ENCODE measurements at places on chromosomes 4 and X. TPM values are rescaled to one million over a fixed set of nuclear protein-coding genes. Genes with fewer than 3 reads are reported as not detected.

The MCF2 gene
- not detected for total RNA-seq

The RTL3 gene
- not detected for total RNA-seq

The PLS3 gene
- total RNA-seq = 79.6 TPM

The CFAP299 gene
- not detected for total RNA-seq

The GRPEL1 gene
- total RNA-seq = 31.5 TPM

The ETDA gene
- total RNA-seq = not detected

The SPANXN2 gene
- not detected for total RNA-seq

The NLGN3 gene
- total RNA-seq = 0.34 TPM

The HSD17B10 gene
- total RNA-seq = 97.4 TPM

The GPM6B gene
- total RNA-seq = 0.89 TPM

The RASGEF1B gene
- total RNA-seq = 13.6 TPM

The PAGE2 gene
- total RNA-seq = not detected

The GAGE13 gene
- total RNA-seq = not detected

The PAGE4 gene
- total RNA-seq = not detected

The FAM184B gene
- under 0.01 TPM for total RNA-seq

The RRAGB gene
- total RNA-seq = 25.2 TPM

The SPANXA2 gene
- total RNA-seq = 0.41 TPM

The PDHA2 gene
- not detected for total RNA-seq

The MMRN1 gene
- not detected for total RNA-seq

The REPS2 gene
- 1.3 TPM for total RNA-seq

The GRIA2 gene
- not detected for total RNA-seq

The ADAMTS3 gene
- 3.5 TPM for total RNA-seq

The ZFP92 gene
- 1.8 TPM for total RNA-seq

The FAM47A gene
- not detected for total RNA-seq

The NPNT gene
- total RNA-seq = 7.3 TPM

The PARM1 gene
- total RNA-seq = 3.0 TPM

The SULT1E1 gene
- total RNA-seq = not detected

The ARHGAP36 gene
- total RNA-seq = not detected

The IL9R gene
- 0.27 TPM for total RNA-seq

The XAGE2 gene
- total RNA-seq = not detected

The SERPINA7 gene
- total RNA-seq = not detected

The SSX4B gene
- total RNA-seq = not detected

The SRPX2 gene
- 1.4 TPM for total RNA-seq

The MAGEH1 gene
- 22.5 TPM for total RNA-seq

The TRIM60 gene
- total RNA-seq = not detected

The NR3C2 gene
- total RNA-seq = 2.5 TPM

The FAM193A gene
- total RNA-seq = 22.0 TPM

The UGT2B28 gene
- not detected for total RNA-seq

The NMU gene
- 0.55 TPM for total RNA-seq

The MSN gene
- 402 TPM for total RNA-seq

The FSTL5 gene
- not detected for total RNA-seq

The RHOXF2B gene
- total RNA-seq = not detected

The COX7B2 gene
- total RNA-seq = not detected

The FHIP1A gene
- total RNA-seq = 10.0 TPM

The SRD5A3 gene
- 14.3 TPM for total RNA-seq

The ALB gene
- not detected for total RNA-seq

The RAI2 gene
- total RNA-seq = 3.2 TPM

The PPEF2 gene
- not detected for total RNA-seq

The TCEAL6 gene
- not detected for total RNA-seq

The HOPX gene
- total RNA-seq = 3.0 TPM

The ZNF41 gene
- 4.1 TPM for total RNA-seq

The FOXR2 gene
- not detected for total RNA-seq

The IGBP1 gene
- 54.7 TPM for total RNA-seq

The ARMCX4 gene
- 1.8 TPM for total RNA-seq

The MAP7D2 gene
- total RNA-seq = 2.0 TPM
